ENCODE measurements at places on chromosomes 11 and 22.

GRCh38 chr11:85464283-85464682 is 162.9 kb downstream of the DLG2 start:
- no peak for DNase-seq

GRCh38 chr11:35932681-35933319 is 11.1 kb upstream of the LDLRAD3 start:
- peak; percentile 35 for DNase-seq

DNA sequence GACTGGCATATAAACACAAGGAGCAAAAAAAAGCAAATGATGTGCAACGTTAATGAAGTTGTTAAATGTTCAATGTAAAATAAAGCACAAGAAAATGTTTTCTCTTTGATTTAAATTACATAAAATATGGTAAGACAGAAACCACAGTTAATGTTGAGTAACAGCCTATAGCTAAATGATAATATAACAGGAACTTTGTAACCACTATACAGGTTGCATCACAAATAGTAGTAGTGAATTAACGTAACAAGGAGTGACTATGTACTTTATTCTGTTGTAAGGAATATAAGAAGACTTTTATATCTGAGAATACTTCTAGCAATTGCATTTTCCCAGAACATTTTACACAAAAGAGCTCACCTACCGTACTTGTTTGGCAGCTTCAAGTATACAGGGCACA is 16.9 kb downstream of the SAAL1 start:
- no peak for DNase-seq

- no peak for DNase-seq
Observed at GRCh38 chr11:66856496-66857233, at the start of gene LRFN4. TSS of gene LRFN4 (plus strand) at chr11:66857064. CDS start at chr11:66857745, 681 bp downstream.

GRCh38 chr11:132770829-132771530 is 761.3 kb downstream of the OPCML start:
- DNase-seq: no peak

GRCh38 chr22:29148036-29148435 is 57.7 kb upstream of the EMID1 start:
- no peak for DNase-seq

DNA sequence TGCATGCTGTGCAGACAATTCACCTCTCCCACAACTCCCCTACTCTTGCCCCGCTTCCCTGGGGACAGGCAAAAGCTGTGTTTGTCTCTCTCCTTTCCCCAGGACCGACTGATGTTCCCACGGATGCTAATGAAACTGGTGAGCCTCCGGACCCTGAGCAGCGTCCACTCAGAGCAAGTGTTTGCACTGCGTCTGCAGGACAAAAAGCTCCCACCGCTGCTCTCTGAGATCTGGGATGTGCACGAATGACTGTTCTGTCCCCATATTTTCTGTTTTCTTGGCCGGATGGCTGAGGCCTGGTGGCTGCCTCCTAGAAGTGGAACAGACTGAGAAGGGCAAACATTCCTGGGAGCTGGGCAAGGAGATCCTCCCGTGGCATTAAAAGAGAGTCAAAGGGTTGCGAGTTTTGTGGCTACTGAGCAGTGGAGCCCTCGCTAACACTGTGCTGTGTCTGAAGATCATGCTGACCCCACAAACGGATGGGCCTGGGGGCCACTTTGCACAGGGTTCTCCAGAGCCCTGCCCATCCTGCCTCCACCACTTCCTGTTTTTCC is 1.4 kb upstream of the MADD start:
- DNase-seq: no peak

DNA sequence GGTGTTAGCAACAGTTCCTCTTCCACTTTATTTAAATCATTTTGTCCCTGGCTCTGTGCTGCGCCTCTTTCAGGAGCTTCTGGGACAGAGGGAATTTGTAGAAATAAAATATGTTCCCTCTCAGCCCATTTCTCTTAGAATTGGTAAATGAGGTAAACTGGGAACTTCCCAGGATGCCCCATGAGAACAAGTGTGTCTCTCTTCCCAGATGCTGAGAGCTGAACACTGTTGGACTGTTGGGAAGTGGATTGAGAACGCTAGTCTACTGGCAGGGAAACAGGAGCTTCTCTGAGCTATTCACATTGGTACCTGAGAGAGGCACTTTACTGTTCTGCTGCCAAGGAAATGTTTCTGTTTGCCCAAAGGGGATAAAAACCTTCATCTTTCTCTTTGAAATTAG is 4.0 kb downstream of the CRY2 start:
- DNase-seq: no peak

DNA sequence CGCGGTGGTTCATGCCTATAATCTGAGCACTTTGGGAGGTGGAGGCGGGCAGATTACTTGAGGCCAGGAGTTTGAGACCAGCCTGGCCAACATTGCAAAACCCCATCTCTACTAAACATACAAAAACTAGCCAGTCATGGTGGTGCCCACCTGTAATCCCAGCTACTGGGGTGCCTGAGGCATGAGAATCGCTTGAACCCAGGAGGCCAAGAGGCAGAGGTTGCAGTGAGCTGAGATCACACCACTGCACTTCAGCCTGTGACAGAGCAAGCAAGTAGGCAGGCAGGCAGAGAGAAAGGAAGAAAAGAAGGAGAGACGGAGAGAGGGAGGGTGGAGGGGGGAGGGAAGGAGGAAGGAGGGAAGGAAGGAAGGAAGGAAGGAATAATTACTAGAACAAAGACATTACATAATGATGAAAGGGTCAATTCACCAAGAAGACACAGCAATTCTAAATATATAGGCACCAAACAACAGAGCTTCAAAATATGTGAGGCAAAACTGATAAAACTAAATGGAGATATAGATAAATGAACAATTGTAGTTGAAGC is 13.8 kb upstream of the CLDN5 start:
- no peak for DNase-seq

- peak; percentile 18 for DNase-seq
Observed at GRCh38 chr11:120746836-120747609, 235.5 kb downstream of the GRIK4 start.

- DNase-seq: no peak
Observed at GRCh38 chr11:1146365-1146764, 11.4 kb upstream of the MUC5AC start.
